ENCODE measurements at places on chromosomes 12 and 14.

DNA sequence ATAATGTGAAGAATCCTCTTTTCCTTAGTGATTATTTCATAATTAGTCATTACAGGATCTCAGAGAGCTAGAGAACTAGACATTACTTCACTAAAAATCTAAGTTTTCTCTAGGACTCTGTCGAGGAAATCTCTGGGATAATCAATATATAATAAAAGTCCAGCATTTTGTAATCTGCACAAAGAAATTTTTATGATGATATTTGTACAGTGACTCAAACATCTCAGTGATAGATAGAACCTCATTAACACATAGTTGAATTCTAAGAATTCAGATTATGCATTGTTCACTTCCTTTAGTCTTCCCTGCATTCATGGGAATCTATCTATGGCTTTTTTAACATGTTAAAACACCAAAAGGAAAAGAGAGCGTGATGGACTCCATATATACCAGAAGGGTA, 11.0 kb downstream of the ITPR2 start:
- DNase-seq = no peak

DNA sequence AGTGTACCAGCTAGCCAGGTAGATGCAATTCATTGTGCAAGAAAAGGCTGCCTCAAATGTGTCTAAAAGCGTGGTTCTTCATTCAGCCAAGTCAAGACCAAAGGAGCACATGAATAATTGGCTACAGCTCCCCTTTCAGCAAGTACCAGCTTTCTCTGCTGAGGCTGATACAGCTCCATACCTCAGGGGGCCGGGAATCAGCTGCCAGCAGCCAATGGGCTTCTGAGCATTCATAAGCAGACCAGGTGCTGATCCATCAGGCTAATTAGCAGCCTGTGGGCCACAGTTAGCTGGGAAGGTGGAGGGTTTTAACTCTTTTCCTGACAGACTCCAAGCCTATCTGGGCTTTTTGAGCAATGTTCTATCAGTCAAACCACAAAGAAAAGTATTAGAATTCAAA, 264.7 kb downstream of the APAF1 start:
- no peak for DNase-seq

- no peak for DNase-seq
Observed at GRCh38 chr12:52215587-52216031, 17.4 kb upstream of the KRT7 start.

- no peak for DNase-seq
Observed at GRCh38 chr12:108679106-108679681, 45.5 kb upstream of the SELPLG start.

- DNase-seq = no peak
Observed at GRCh38 chr14:32702562-32702961, 236.1 kb upstream of the NPAS3 start.

DNA sequence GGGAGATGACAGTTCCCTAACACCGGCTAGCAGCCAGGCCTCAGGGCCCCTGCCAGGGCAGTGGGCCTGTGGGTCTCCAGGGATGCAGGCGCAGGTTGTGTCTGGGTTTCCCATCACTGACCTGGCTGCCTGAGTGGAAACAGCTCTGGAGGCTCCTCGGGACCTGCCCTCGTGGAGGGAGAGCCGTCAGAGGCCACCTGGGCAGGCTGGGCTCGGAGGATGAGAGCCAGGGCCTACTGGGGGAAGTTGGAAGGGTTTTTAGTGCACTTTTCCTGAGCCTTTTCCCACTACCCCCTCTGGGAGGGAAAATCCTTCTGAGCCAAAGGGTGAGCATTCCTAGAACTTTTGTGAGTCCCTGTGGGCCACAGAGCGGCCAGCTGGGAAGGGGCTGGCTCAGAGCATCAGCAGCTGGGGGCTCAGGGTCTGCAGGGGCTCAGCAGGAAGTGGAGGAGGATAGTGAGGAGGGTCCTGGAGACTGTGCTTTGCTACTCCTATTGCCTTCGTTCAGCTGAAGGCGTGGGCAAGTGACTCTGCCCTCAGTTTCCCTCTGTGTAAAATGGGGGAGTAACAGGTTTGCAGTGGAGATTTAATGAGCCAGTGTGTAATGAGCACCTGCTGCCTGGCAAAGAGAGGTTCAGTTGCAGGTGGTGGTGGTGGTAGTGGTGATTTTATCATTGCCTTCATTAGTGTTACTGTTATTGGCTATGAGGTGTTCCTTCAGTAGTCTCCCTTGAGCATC, 1.8 kb downstream of the SH2B3 start:
- no peak for DNase-seq

DNA sequence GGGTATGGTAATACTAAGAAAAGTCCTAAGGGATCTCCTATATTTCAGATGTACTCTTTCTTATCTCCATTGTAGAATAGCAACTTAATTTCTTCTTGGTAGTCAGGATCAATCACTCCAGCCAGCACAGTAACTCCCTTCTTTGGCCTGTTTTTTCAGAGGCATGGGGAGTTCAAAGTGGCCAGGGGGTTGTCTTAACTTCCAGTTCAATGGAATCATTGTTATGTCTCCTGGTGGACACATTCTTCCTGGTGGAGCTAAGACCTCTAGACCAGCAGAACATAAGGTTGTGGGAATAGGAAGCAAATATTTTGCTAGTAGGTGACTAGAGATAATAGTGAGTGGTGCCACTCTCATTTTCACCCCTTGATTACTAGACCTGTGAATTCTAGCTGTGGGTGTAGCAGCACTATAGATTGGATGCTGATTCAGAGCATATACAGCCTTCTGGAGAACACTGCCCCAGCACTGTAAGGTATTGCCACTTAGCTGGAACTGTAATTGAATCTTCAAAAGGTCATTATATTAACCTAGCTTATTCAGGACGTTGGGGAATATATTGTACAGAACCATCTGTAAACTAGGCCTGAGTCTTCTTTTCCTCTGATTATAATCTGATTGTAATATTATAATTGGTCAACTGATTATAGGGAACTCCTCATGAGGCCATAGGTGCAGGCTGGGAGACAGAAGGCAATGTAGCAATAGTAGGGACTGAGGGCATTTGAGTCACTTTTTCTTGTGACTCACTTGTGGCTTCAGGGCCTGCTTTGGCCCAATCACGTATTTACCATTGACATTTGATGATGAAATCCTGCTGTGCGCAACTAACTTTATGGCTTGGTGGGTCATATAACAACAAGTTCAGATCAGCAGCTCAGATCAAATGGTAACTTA, 60.2 kb upstream of the ATP2B1 start:
- peak; percentile 60 for DNase-seq

All from T-helper 2 cell treated with Interferon-gamma antibody and Interleukin-4, amounts not matched to agents 5 μg/mL and 100 μg/mL, for 36 hours (primary cell).